ENCODE measurements at places on chromosomes 4 and X. TPM values are rescaled to one million over a fixed set of nuclear protein-coding genes. Genes with fewer than 3 reads are reported as not detected.
A peak's percentile ranks its signal among the peaks of the same experiment; 100 is the strongest.

DNA sequence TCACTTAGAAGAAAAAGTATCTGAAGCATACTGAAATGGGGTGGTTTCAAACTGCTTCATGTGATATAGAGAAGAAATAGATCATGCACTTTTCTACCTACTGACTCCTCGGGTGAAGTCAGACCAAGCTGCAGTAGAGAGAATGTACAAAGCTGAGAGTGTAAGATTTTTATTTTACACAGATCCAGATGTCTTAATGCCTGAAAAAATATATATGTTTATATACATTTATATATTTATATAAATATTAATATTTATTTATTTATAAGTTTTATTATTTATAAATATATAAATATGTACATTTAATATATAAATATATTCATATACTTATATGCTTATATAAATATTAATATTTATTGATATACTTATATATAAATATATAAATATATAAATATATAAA is 171.9 kb upstream of the SPOCK3 start:
- no peaks in the 10 kb centered on the region for H3K36me3 ChIP-seq
- no peak for DNase-seq
- no peaks in the 10 kb centered on the region for H3K27me3 ChIP-seq
- H3K4me1 ChIP-seq: no peaks in the 10 kb centered on the region
- no peak overlapping the region for H3K4me3 ChIP-seq

WDR1 gene
- total RNA-seq: 369 TPM

GRCh38 chr4:94256144-94256783 is 48.6 kb downstream of the SMARCAD1 start:
- H3K27me3 ChIP-seq: no peaks in the 10 kb centered on the region
- no peak for DNase-seq
- peaks cover 27% of the 10 kb centered on the region for H3K36me3 ChIP-seq

DNA sequence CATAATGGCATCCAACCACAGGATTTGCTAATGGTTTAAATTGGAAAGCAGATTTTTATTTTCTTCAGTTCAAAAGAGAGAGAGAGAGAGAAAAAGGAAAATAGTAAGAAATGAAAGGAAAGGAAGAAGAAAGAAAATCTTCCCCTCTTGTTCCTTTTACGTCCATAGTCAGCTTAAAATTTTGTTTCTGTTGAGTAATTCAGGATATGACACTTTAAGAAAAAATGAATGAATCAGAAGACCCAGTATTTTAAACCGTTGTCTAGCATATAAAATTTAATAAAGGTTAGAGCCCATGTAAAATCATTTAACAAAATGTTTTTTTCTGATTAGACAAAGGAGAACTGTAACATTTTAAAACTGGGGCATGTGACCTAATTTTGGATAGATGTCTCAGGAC is 391.8 kb upstream of the EPHA5 start:
- no peaks in the 10 kb centered on the region for H3K4me1 ChIP-seq
- DNase-seq: no peak
- no peak overlapping the region for H3K27ac ChIP-seq
- no peaks in the 10 kb centered on the region for H3K36me3 ChIP-seq
- H3K4me3 ChIP-seq: no peak overlapping the region

DNA sequence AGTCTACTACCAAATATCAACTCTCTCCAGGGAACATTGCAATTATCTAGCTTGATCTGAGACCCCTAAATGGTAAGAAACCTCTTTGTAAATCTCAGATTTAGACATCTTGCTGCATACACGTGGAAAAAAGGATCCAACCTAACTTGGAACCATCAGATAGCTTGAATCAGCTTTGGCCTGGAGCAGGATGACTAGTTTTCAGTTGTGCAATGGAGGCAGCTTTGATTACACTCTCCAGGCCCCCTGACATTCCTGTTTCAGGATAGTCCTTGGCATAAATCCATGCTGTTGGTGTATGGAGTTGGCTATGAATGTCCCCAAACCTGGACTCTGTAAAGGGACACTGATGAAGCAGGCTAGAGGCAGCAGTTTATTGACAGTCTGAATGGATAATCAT is 1061.9 kb upstream of the TENM3 start:
- no peak overlapping the region for H3K27ac ChIP-seq
- no peaks in the 10 kb centered on the region for H3K4me1 ChIP-seq
- no peaks in the 10 kb centered on the region for H3K36me3 ChIP-seq
- DNase-seq: no peak

PDZD4 gene
- total RNA-seq: 0.26 TPM

DNA sequence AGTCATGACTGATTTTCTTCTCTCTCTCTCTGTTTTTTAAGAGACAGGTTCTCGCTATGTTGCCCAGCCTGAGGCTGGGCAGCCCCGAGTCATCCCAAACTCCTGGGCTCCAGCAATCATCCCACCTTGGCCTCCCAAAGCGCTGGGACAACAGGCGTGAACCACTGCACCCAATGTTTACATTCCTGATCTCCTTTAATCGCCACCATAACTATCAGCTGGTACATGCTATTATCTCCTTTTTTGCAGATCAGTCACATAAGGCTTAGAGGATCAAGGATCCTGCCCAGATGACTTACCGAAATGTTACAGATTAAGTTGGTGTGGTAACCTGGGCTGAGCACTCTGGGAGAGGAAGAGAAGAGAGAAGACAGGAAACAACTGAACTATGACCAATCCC is 1.5 kb upstream of the USP46 start:
- peaks cover 17% of the 10 kb centered on the region for H3K27me3 ChIP-seq
- H3K36me3 ChIP-seq: peaks cover 10% of the 10 kb centered on the region
- peaks cover 21% of the 10 kb centered on the region for H3K4me1 ChIP-seq
- DNase-seq: no peak
- H3K4me3 ChIP-seq: peak overlapping the region; percentile 63
- H3K27ac ChIP-seq: no peak overlapping the region

DNA sequence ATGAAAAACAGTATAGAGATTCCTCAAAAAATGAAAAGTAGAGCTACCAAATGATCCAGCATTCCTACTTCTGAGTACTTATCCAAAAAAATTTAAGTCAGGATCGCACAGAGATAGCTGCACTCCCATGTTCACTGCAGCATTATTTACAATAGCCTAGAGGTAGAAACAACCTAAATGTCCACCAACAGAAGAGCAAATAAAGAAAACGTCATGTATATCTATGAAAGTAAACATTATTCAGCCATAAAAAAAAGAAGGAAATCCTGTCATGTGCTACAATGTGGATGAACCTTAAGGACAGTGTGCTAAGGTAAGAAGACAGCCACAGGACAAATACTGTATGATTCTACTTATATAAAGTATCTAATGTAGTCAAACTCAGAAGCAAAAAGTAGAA is 12.4 kb downstream of the THOC2 start:
- no peak for DNase-seq
- H3K27ac ChIP-seq: no peak overlapping the region
- H3K36me3 ChIP-seq: peaks cover 21% of the 10 kb centered on the region
- H3K4me1 ChIP-seq: peaks cover 5% of the 10 kb centered on the region
- no peaks in the 10 kb centered on the region for H3K27me3 ChIP-seq

GRCh38 chrX:107571296-107571998 is 56.9 kb upstream of the PRPS1 start:
- H3K27ac ChIP-seq: no peak overlapping the region
- peaks cover 2% of the 10 kb centered on the region for H3K36me3 ChIP-seq
- peaks cover 4% of the 10 kb centered on the region for H3K27me3 ChIP-seq
- no peak for DNase-seq
